ENCODE measurements at places on chromosomes 16 and 17.

DNA sequence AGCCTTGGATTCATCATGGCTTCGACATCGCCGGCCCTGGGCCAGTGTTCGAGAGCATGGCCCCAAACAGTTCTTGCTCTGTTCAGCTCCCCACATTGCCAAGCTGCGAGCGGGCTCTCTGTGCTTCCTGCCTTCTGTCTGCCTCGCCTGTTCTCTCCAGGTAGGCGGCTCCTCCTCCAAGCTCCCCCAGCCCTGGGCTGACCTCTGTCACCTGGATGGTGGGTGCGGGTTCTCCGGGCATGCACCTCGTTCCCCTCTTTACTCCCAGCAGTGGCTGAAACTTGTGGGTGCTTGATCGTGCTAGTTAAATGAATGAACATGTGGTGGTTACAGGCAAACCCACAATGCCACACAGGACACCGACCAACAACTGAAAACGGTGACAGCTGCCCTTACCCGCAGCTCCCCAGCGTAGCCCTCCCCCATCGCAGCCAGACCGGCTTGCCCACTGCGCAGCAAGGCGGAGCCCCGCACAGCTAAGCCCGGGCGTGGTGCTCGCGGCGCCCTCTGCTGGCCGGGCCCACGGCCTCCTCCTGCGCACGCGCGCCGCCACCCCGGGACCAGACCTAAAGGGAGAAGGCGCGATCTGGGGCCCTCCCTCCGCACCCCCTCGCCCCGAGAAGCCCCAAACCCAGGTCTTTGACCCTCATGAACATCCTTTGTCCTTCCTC lies 23.0 kb upstream of the EIF1 start:
- peak; percentile 91 for DNase-seq

- no peak for DNase-seq
Observed at GRCh38 chr17:44247440-44247841, 20.5 kb downstream of the SLC4A1 start.

GRCh38 chr17:76003915-76004314 lies 3.3 kb downstream of the CDK3 start:
- DNase-seq = no peak

DNA sequence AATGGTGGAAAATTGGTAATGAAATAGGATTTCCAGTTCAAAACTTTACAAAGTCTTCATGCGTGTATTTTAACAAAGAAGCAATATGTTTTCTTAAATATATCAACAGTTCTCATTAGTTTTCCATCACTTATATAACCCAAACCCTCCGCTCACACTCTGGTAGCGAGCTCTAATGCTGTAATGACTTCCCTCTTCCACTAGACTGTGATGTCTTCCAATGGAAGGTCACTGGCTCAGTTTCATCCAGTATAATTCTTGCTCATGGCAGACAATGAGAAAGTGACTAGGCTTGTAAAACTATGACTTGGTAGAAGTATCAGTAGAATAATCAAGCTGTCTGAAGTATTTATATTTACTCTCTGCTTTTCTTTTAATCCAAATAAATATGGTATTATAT lies 32.8 kb downstream of the NETO2 start:
- DNase-seq = no peak

DNA sequence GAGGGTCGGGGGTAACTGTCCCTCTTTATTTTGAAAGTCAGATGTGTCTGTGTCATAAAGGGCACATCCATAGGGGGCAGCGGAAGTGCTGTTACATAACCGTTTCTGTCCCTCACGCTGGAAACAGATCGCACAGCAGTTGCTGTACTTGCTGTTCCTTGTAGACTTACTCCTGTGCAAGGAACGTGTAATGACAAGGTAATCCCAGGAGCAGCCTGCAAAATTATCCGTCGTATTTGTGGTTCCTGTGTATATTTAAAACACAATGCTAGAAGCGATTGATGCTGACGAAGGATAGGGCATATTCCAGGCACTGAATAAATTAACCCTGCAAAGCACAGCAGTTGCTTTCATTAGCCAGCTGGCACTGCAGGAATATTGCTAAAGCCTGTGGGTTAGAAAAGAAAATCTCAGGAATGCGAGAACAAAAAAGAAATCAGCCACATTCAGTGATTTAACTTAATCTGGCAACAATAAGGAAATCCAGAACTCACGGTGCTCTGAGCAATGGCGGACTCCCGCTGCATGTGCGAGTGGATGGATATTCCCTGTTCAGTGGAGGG lies 76.2 kb downstream of the SPECC1 start:
- DNase-seq = no peak

DNA sequence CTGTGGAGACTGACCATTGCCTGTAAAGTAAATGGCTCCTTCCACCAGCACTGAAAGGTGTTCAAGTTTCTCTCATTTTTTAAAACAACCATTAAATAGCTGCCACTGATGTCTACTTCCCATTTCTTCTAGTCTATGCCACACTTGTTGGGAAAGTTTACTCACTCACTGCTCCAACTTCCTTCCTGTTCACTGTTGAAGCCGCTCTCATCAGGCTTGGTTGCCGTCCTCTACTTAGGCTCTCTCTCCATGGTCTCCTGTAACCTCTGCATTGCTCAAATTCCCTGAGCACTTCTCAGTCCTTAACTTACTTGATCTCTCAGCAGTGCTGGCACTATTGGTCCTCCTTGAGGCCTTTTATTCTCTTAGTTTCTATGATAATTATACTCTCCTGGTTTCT lies 32.4 kb downstream of the SNX11 start:
- DNase-seq = no peak

All from activated CD4-positive, alpha-beta T cell treated with anti-CD3 and anti-CD28 coated beads, Interleukin-2, amount 50 U/mL, for 48 hours (primary cell).